DMS153 (cell line): ENCODE measurements at places on chromosomes 6 and 20.

DNA sequence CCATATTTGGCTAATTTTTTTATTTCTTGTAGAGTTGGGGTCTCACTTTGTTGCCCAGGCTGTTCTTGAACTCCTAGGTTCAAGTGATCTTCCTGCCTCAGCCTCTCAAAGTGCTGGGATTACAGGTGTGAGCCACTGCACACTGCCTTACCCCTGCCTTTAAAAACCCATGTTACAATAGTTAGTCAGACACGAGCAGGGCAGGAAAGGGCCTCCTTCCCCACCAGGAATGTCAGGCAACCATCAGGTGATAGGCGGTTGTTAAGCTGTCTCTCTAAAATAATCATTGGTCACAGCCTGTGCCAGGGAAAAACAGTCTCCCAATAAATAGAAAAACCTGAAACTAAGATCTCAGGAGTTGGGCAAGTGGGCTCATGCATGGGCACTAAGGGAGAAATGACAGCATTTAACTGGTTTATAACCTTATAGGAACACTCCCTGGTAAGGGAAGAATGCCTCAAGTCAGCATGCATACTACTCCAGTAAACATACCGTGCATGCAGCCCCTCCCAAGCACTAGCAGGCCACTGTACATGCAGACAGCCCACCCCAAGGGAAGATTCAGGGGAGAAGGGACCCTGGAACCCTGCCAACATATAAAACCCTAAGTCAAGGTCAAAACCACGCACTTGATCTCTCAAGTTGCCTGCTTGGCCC is 8.4 kb downstream of the OR2H2 start:
- DNase-seq, result no peak

GRCh38 chr20:60131375-60131774 is 173.2 kb downstream of the CDH26 start:
- no peak for DNase-seq

DNA sequence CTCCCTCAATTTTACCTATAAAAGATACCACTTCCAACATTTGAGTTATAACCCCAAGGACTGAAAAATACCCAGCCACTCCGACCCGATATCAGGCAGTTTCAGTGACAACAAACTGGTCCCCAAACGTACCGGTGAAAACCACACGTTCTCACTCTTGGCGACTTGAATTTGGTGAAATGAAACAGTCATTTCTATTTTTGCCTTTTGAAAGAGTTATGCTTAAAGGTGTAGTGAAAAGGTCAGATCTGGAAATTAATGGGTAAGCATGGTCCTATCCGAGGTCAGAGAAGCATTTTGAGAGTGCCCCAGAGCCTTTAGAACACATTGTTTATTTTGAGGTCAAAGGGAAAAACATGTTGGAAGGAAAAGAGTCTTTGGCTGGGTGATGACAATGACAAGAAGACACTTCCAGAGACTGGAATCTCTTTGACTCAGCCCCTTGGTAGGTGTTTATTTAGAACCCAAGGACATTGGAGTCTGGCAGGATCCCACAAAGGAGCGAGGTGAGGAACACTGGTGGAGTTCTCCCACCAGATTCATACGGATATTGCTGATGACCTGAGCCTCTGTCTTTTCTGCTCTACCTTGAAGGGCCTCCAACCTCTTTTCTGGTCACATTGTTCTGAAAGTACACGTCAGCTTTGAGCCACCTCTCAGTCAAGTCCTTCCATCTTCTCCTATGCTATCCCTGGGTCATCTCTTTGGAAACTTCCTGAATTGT is 235.0 kb downstream of the GMPR start:
- no peak for DNase-seq

- DNase-seq, result no peak
These were observed 65.3 kb downstream of the BMP2 start for GRCh38 chr20:6832811-6833210.

GRCh38 chr6:112690497-112691202 is 343.5 kb downstream of the RFPL4B start:
- DNase-seq, result no peak

GRCh38 chr6:133568970-133569889 is 319.7 kb upstream of the TCF21 start:
- peak; percentile 40 for DNase-seq

DNA sequence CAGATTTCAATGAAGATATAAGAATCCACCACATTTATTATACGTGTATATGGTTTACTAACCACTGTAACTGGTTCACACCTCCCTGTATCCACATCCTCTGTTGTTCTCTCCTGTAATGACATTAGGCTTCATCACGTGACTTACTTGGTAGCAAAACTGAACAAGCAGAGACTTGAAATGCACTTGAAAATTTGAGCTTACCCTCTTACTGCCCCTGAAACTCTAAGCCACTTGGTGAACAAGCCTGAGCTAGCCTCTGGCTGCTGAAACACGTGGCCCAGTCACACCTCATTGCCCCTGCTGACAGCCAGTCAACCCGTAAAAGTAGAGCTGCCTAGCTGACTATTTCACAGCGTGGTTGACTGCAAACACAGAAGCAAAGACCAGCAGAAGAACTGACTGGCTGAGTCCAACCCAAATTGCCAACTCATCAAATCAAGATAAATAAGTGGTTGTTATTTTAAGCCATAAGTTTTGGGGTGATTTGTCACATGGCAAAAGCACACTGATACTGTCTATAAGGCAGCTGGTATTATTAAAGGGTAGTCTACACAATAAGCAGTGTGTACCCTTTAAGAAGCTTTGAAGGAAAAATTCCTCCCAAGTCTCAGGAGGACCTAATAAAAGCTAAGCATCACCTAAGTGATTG is 109.0 kb downstream of the RALGAPA2 start:
- DNase-seq, result peak; percentile 97

- DNase-seq, result no peak
These were observed 9.6 kb downstream of the SLC35A1 start for GRCh38 chr6:87482366-87482765.

DNA sequence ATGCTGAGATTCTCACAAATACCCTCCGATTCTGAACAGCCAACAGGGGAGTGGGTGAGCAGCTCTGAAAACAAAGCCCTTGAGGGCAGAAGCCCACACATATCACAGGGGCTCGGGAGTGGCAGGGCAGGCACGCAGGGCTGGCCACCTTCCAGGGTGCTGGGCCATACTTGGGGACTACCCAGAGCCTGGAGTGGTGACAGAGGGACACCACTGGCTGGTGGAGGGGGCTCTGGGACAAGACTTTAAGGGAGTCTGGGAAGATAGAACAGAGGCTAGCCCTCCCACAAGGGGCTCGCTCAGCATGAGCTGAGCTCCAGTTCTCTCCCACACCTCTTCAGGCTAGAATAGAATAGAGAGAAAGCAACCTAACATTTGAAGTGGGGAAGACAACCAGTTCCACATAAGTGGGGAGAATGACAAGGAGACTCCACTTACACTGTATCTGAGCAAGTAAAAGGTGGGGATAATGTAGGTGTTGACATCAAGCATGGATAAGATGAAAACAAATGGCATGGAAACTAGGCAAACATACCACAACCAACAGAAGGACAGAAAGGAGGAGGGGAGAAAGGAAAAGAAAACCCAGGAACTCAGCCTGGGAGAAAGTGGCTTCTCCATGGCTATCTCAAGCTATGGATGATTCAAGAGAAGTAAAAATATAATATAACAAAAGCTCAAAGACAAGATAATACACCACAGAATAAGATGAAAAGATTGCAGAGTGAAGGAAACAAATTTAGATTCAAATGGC is 7.0 kb downstream of the PPIL1 start:
- DNase-seq, result no peak
